Stimulated activated CD4-positive, alpha-beta T cell treated with anti-CD3 and anti-CD28 coated beads, Interleukin-15, amount 100 ng/mL, for 1 hour (primary cell): ENCODE measurements at places on chromosomes 2 and 18.

DNA sequence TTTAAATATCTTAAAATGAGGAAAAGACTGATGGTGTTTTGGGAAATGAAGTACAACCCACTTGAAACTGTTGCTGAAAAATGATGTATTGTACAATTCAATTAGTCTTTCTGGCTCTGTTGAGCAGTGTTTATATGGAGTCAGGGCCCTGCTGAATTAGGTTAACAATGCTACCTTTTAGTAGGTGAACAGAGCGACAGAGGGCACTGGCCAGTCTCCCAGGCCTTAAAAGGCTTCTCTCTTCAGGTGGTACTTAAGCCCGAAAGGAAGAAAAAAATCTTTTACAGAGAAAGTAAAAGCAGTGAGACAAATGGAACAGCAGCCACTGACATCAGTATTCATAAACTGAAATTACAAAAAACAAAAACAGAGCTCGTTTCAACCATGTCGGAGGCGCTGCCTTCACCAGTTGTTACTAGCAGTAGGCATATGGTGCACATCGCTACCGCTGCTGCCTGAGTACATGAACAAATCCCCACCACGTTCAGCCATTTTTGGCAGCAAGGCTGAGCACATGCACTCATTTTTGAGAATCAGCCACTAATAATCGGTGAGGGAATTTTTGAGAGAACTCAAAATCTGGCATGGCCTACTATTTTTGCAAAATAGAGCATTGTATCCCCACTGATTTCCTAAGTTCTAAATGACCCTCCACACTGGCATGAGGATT is 91.8 kb downstream of the PLEKHM3 start:
- no peak for DNase-seq

GRCh38 chr2:17495590-17495989 is 22.6 kb downstream of the RAD51AP2 start:
- DNase-seq = no peak

DNA sequence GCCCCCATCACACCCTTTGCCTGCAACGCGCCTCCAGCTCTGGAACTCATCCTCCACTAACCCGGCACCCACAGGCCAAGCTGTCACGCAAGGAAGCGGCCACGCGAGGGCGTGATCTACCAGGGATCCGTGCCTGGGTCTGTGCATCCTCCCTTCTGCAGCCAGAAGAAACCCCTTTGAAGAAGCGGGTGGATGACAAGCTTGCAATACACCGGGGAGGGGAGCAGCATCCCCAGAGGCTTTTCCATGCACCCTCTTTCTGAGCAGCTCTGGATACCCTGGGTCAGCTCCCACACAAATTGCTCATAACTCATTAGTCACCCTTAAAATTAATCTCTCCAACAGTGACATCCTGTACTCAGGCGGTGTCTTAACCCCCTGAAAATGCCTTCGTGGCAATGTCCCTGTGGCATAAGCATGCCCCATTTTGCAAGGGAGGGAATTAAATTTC is 47.6 kb downstream of the PDCL3 start:
- peak; percentile 58 for DNase-seq

GRCh38 chr2:48209214-48209885 is 303.1 kb upstream of the FBXO11 start:
- no peak for DNase-seq

DNA sequence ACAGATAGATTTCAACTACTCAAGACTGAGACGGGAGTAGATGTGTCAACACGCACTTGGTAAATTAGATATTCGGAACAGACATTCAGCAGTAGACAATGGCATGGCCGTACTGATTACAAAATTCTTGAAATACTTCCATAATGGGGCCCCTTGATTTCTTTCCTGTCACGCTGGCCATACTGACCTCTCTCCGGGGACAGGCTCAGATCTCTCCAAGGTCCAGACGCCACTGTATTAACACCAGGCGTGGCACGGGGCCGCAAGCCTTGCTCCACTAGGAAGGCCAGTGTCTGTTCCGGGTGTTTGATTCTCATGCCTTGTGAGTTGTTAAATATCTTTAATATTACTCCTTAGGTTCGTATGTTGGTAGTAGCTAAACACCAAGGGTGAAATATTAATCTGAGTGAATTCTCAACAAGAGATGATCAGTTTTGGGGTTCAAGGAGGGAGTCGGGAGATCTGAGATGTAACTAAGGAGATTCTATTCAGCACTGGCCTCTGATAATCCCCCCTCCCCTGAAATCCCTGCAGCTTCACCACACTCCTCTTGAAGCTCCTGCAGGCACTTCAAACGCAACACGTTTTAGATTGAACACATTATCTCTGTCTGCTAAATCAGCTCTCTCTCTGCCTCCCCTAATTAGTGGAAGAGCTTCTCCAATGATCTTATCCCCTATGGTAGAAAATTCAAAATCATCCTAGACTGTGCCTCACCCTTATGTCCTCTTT is 2.2 kb upstream of the EHD3 start:
- DNase-seq = no peak

GRCh38 chr2:90645-91312 is 44.5 kb upstream of the FAM110C start:
- DNase-seq = no peak

GRCh38 chr18:50424877-50425690 is 50.2 kb downstream of the SKA1 start:
- DNase-seq = no peak

GRCh38 chr18:12053289-12053688 is 40.4 kb upstream of the ANKRD62 start:
- no peak for DNase-seq

- DNase-seq = no peak
Observed at GRCh38 chr18:21911551-21911950, 171.0 kb downstream of the MIB1 start.

DNA sequence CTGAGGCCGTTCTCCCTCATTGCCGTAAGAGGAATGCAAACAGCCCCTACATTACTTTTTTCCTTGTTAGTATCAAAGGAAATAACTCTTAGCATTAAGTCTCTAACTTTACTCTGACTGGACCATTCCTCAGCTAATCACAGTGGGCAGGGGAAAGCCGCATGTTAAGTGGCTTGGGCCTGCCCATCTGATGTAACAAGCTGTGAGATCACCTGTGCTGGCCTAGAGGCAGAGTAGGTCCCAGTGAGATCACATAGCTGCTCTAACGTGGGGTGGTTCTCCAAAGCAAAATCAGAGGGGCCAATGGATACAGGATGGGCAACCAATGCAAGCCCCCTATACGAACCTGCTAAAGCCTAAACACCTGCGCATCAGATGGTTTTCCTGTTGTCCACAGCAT is 5.9 kb upstream of the MOCOS start:
- no peak for DNase-seq

GRCh38 chr2:152055366-152056108 is 43.3 kb downstream of the CACNB4 start:
- no peak for DNase-seq

GRCh38 chr2:19352946-19353720 is 5.3 kb downstream of the OSR1 start:
- DNase-seq = no peak

DNA sequence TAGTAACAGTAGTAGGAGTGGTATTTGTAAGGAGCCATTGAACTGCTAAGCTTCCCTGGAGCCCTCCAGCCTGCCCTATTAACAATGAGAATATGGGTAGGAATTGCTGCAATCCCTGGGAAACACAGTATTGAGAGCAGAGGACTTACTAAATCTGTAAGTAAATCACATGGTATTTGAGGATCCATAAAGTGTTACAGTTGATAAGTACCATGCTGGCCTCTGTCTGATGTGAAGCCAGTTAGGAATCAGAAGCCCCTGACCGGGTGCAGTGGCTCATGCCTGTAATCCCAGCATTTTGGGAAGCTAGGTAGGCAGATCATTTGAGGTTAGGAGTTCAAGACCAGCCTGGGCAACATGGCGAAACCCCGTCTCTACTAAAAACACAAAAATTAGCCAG is 224.6 kb downstream of the C1D start:
- DNase-seq = no peak

DNA sequence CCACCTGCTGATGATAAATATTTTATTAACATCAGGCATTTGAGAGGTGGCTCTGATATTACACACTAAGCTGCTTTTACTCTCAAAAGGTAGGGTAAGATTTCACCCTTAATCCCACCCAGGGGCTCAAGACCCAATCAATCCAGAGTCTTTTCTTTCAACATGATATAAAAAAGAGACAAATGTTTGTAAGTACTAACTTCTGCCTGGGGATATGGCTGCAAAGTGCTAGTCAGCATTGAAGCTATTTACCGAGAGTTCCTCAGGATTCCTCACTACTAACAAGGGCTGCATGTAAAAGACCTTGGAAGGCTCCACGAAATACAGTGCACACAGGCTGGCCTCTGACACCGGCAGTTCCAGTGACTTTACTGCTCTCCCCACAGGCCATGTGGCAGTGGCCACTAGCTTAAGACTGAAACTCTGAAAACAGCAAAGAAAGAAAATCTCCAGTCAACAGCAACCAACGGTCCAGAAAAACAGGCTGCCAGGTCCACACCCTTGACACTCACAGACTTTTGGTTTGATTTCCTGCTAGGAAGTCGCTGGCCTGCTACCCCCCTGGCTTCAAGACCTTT is 11.2 kb downstream of the MREG start:
- DNase-seq = no peak

GRCh38 chr2:44450806-44451205 is 89.1 kb downstream of the CAMKMT start:
- no peak for DNase-seq

GRCh38 chr2:32788114-32788513 is 158.6 kb upstream of the LTBP1 start:
- DNase-seq = no peak

- no peak for DNase-seq
Observed at GRCh38 chr2:60957643-60958042, 59.9 kb upstream of the PEX13 start.

DNA sequence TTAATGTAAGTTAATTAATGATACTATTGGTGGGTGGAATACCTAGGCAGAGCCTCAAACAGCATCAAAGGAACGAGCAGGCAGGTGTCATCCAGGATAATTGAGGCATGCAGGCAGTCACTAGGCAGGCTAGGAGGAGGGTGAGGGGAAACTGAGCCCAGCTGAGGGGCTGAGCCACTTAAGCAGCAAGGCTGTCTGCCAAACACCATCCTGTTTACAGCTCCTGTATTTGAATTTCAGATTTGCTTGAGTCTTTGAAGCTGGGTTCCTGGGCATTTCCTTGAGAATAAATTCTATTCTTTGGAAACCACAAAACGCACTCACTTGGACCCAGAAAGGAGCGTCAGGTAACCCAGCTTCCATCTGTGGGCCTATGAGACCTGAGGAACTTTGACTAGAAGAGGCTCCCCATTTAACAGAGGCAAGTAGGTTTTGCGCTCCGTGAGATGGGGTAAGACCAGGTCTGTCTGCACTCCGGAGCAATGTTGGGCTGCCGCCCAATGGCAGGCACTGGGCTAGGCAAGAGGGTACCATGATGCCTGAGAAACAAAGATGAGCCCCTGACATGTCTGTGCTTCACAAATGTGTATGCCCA is 2.0 kb downstream of the EDAR start:
- DNase-seq = no peak

DNA sequence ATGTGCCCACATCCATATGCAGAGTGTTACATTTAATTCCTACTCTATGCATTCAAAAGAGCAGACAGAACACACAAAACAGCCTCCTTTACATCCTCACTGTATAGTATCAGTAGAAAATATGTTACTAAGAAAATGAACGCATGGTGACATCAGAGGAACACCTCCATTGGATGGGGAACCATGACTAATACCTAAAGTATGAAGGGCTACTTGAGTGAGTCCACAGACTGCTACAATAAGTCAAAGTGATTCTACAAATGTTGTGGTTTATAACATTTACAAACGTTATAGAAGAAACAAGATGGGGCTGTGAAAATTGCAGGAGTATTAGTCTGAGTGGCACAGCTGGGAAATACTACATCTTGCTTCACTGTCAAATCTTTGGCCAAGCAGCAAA is 1830.9 kb upstream of the PIK3C3 start:
- no peak for DNase-seq

GRCh38 chr2:216775043-216775453 is 79.7 kb upstream of the IGFBP5 start:
- DNase-seq = no peak

DNA sequence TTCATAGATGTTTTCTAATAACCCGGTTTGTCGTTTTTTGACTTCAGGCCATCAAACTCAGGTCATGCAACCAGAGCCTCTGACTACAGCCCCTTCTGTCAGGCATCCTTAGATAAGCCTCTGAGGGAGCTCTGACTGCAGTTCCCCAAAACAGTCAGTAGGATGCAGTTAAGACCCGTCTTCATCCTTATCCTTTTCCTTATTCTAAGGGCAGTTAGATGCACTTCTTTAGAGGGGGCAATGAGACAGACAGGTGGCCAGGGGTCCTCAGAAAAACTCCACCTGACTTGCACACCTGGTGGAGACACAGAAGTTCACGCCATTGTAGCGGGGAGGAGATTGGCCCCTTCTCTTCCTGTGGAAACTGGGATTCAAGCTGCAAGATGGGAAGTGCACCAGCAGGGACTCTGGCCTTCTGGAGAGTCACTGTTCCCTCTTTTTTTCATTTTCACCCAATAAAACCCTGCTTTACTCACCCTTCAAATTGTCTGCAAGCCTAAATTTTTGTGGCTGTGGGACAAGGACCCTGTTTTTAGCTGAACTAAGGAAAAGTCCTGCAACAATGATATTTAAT is 104.8 kb upstream of the TFPI start:
- no peak for DNase-seq

DNA sequence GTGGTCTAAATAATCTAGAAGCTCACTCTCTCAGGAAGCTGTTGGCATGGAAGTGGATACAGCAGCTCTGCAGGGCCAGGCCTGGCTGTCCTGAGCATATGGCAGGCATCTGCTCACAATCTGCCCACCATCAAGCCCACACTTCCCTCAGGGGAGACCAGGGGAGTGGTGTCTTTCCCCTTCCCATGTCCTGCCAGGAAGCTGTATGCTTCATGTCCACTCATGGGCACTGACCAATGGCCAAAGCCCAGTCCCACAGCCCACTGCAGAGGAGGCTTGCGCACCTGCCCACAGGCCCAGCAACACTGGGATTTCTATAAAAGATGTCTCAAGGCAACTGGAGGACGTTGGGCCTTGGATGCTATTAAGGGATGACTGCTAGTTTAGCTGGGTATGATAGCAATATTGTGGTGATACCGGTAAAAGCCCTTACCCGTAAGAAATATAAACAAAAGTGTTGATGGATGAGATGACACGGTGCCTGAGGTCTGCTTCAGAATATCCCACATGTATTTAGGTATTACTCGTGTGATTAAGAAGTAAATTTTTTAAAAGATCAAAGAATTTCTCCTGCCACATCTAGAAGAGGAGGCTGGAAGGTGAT is 106.7 kb upstream of the CTDP1 start:
- DNase-seq = no peak

GRCh38 chr2:179449010-179449409 is 184.4 kb upstream of the SESTD1 start:
- DNase-seq = no peak

DNA sequence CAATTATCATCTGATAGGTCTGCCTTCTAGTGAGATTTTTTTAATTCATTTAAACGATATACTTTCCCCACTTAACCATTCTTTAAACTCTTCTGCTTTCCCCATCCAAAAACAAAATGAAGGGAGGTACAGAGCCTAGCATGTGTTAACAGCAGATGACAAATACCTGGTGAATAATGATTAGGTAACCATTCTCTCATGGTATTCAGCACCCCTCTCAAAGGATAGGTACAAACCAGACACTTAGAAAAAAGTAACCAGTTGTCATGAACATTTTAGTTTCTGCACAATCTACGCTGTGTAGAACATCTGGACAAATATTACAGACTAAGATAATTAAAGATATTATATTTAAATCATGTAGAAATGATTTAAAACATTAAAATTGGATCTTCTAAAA is 56.3 kb downstream of the DNAH7 start:
- DNase-seq = no peak

GRCh38 chr18:4293337-4293736 is 161.8 kb downstream of the DLGAP1 start:
- no peak for DNase-seq

- DNase-seq = peak; percentile 44
Observed at GRCh38 chr2:226799211-226799975, at the start of gene IRS1. TSS of gene IRS1 (minus strand) at chr2:226799820. CDS start at chr2:226798738, 1,082 bp downstream.
